Right ventricle myocardium superior (tissue), 1 donor: ENCODE measurements at places on chromosomes 12 and 14.

DNA sequence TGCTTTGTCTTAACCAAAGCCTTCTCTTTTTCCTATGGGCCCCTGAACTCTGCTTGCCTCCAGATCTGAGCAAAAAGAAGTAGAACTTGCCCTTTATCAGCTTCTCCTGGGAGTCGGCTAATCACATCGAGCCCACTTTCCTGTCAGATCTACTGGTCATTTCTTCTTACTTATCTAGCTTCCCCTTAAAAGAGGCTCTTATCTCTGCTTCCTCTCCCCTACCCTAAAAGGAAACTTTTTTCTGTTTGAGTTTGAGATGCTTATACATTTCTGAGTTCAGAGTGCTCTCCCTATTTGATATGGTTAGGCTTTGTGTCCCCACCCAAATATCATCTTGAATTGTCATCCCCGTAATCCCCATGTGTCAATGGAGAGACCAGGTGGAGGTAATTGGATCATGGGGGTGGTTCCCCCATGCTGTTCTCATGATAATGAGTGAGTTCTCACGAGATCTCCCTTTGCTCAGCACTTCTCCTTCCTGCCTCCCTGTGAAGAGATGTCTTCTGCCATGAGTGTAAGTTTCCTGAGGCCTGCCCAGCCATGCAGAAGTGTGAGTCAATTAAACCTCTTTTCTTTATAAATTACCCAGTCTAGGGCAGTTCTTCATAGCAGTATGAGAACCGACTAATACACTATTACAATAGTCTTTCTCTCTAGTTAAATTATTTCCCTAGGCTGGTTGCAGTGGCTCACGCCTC lies 114.7 kb upstream of the AMN1 start:
- no peak for DNase-seq

GRCh38 chr14:71959055-71959454 lies 26.8 kb downstream of the RGS6 start:
- DNase-seq: no peak

DNA sequence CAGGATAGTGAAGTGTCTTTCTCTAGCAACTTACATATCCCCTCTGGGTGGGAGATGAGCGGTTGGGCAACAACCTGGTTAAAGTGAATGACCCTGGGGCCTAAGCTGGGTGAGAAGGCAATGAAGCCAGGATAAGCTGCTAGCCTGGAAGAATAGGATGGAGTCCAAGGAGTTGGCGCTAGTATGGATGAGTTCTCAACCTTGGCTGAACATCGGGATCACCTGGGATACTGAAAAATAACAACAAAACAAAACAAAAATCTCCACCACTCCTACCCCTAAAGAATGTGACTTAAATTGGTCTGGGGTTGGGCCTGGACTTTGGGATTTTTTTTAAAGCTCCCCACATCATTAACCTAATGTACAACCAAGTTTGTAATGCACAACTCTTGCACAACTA lies 4.8 kb upstream of the RPS6KA5 start:
- no peak for DNase-seq

GRCh38 chr14:62689733-62690132 lies 355.5 kb downstream of the KCNH5 start:
- no peak for DNase-seq

- no peak for DNase-seq
Observed at GRCh38 chr12:71846322-71846940, 6.9 kb downstream of the TBC1D15 start.

DNA sequence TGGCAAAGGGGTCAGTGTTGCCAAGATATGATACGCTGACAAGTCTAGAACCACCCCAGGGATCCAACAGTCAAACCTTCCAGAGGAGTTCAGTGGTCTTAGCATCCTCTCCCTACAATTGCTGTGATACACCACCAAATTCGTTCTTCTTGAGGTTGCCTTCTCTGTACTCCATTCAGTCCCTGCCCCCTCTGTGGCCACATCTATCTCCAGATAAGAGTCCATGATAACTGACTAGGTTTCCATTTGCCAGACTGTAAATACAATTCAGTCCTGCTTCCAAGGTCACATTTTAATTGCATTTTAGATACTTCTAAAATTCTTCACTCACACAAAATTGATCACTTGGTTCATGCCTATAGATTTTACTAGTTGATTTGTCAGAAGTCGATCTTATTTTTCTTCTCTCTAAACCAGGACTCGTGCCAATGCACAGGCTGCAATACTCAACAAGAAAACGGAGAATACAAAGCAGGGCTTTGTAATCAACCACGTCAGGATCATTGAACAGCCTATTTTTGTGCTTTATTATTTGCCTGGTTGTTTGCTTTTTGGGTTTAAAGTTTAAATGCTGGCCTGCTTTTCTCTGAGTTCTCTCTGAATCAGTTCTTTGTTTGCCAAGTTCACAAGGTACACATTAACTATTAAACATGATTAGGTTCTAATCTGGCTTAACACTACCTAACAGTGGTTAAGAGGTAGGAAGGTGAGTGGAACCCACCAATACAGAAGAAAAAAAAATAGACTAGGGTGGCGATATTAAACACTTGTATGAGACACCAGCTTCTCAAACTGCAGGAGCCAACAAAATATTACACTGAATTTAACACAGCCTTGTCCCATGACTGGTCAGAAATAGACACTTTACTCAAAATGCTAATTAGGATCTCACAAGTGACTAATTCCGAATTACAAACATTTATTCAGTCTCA lies 5.3 kb upstream of the TSPAN8 start:
- no peak for DNase-seq

DNA sequence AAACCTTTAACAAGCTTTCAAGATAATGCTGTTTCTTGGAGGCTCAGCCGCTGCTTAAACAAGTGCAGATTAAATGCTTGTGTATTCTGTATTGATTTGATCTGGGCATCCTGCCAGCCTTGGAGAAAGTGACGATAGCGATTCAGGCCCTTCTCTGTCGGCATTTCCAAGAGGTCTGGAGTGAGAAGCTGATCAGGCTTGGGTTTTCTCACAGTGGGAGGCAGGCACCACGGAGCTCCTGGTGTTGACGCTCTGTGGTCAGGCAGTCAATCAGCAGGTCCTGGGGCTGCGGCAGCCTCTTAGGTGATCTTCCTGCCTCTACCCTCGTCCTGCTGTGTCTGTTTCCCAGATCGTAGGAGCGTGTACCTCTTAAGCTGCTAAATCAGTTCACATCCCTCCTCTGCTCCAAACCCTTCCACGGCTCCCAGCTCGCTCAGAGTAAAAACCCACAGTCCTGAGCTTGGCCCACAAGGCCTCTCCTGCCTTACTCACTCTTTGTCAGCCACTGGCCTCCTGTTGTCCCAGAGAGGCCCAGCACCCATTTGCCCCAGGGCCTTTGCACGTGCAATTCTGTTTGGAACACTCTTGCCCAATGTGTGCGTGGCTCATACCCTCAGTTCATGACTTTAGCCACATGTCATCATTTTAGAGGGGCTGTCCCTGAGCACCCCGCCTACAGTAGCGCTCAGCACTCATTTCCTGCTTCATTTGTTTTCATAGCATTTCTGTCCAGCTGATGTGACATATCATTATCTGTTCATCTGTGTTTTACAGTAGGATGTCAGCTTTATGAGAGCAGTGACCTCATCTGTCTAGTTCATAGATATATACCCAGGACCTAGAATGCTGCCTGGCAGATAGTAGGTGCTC lies 155.4 kb downstream of the AACS start:
- DNase-seq: no peak

- DNase-seq: no peak
Observed at GRCh38 chr12:46410495-46410894, 37.9 kb upstream of the SLC38A2 start.

GRCh38 chr14:73744175-73744867 lies 30.1 kb upstream of the PNMA1 start:
- no peak for DNase-seq

DNA sequence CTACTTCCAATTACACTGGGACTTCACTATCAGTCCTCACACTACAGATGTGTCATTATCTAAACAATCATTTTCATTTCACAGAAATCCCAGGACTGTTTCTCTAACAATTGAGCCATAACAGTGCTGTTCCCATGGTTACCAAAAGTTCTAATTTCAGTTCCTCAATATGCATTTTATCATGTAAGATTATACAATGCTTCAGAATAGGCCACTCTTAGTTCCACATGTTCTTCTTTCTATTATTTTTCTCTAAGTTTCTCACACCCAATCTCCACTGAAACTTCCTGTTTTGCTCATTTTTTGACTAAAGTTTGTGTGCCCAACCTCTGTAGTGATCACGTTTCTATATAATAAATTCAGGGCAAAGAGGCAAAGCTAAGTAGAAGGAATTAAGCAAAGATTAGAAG lies 185.8 kb downstream of the DUSP6 start:
- no peak for DNase-seq

GRCh38 chr12:85626001-85626783 lies 210.0 kb downstream of the RASSF9 start:
- DNase-seq: no peak

GRCh38 chr12:111605911-111606766 lies 7.0 kb upstream of the ATXN2 start:
- no peak for DNase-seq

- no peak for DNase-seq
Observed at GRCh38 chr12:14975457-14975856, 2.6 kb downstream of the PDE6H start.

- peak; percentile 24 for DNase-seq
Observed at GRCh38 chr14:104286086-104286485, 147.7 kb downstream of the KIF26A start.

- no peak for DNase-seq
Observed at GRCh38 chr12:96780330-96780729, 126.7 kb upstream of the NEDD1 start.

DNA sequence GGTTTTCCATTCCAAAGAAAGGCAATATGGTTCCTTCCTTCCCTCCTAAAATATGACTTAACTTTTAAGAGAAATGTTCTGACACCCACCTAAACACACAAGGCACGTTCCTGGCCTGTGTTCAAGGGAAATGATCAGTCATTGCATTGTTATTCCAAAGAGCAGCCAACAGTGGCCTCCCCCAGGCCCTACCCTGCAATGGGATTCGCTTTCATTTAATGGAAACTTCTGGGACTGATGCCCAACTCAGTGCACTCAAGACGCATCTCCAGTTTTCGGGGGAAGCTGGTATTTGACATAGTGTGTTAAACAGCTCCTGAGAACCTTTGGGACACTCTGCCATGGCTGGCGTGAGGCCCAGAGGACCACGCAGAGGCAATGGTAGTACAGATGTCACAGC lies 65.9 kb downstream of the DDX51 start:
- no peak for DNase-seq

GRCh38 chr12:65845751-65846537 lies 21.7 kb downstream of the HMGA2 start:
- no peak for DNase-seq

- DNase-seq: no peak
Observed at GRCh38 chr12:82522762-82523161, 163.9 kb upstream of the TMTC2 start.

DNA sequence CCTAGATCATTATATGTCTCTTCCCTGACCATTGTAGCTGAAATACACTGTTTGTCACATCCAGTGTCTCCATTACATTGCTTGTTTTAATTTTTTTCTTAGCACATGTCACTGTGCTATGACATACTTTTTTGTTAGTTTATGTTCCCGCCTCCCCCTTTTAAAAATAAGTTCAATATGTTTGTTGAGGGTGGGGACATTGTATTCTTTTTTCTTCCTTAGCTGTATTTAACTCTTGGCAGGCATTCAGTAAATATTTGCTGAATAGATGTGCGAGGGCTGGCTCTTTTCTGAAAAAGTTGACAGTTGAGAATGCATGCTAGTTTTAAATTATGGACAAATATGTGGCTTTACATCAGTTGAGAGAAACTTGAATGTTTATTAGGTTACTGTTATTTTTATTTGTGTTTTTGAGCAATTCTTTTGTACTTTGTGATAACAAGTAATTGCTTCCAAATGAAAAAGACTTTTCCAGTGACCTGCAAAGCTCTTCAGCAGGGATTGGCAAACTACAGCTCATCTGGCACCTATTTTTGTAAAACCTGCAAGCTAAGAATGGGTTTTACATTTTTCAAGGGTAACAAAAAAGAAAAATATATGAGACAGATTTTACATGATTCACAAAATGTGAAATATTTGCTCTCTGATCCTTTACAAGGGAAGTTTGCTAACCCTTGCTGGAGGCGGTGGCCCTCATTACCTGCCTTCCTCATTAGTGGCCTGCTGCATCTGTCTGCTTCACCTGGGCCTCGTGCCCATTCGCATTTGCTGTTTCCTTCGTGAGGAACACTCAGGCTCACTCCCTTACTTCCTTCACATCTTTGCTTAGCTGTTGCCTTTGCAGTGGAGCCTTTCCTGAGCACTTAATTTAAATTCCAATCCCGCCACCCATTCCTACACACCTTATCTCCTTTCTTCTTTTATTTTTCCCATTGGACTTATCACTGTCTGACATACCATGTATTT lies 229.4 kb downstream of the ERC1 start:
- no peak for DNase-seq

GRCh38 chr14:100677554-100678468 lies 48.9 kb upstream of the DLK1 start:
- DNase-seq: peak; percentile 92
